8988T (cell line): ENCODE measurements at places on chromosomes 11 and 22.
A peak's percentile ranks its signal among the peaks of the same experiment; 100 is the strongest.

DNA sequence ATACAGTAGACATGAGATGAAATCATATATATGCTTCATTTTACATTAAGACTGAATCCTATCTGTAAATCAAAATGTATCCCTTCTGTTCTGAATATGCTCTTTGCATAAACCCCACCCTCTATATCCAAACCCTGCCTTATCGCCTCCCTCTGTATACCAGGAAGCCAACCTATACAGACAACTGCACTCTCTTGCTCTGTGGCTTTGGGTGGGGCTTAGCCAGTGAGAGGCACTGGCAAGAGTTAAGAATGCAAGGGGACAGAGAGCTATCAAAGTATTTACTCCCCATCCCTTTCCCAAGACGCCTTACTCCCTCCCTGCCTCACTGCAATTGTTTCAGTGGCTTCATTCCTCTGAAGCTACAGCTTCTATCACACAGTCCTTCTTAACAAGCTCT is 309.8 kb downstream of the TTC28 start:
- no peak for DNase-seq

GRCh38 chr11:15710580-15711275 is 596.0 kb downstream of the INSC start:
- no peak for DNase-seq

DNA sequence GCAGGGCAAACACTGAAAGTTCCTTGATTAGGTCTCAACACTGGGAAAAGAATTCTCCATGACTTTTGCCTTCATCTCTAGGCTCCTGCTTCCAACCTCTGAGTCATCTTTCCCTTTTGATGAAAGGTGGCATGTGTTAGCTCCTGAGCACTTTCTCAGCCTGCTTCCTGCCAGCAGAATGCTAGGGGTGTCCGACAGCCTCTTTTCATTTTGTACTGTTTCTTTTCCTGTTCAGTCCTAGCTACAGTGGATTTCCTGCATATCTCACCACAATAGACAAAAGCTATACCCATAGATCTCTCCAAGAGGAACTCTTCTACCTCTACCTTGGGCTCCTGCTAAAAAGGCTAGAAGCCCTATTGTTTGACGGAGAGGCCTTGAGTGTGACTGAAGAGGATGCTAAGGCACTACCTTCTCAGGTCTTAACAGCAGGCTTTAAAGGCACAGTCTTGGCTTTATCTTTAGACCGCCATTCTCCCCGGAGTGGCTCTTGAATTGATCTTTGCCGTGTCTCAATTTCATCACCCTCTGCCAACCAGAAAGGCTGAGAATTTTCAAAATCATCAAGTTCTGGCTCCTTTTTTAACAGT is 145.5 kb downstream of the RBFOX2 start:
- no peak for DNase-seq

- no peak for DNase-seq
Measured at GRCh38 chr11:133762538-133762937, 82.8 kb downstream of the SPATA19 start.

- no peak for DNase-seq
Measured at GRCh38 chr11:57274904-57275498, 38.0 kb upstream of the APLNR start.

- no peak for DNase-seq
Measured at GRCh38 chr22:50434849-50435248, 40.0 kb downstream of the SBF1 start.

- no peak for DNase-seq
Measured at GRCh38 chr22:19187716-19188563, 9.4 kb upstream of the SLC25A1 start.

- no peak for DNase-seq
Measured at GRCh38 chr11:120842195-120842594, 181.7 kb upstream of the TBCEL start.

- no peak for DNase-seq
Measured at GRCh38 chr22:23146478-23147205, 1.4 kb downstream of the RAB36 start.

DNA sequence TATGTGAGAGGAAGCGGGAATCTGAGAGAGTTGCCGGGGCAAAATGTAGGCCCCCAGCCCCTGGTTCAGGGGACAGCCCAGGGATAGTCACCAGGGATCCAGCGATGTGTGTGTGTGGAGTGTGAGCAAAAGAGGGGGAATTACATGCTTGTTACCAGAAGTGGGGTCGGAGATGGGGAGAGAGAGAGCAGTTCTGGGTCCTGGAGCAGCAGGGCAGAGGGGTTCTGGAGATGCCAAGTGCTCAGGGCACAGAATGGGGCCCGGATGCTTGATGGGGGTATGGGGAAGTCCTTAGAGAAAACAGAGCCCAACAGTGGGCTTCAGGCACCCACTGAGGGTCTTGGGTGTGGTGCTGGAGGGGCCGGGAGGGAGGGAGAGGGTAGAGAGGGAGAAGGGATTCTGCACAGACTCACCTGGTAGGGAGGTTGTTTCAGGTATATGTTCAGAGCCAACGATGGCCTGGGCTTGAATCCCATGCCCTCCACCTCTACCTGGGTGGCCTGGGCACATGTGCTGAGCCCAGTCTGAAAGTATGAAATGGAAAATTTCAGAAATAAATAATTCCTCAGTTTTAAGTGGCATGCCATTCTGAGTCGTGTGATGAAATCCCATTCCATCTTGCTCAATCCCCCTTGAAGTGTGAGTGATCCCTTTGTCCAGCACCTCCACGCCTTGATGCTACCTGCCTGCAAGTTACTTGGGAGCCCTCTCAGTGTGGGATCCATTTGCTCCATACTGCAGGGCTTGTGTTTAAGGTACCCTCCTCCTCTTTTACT is 12.4 kb downstream of the SMIM38 start:
- no peak for DNase-seq

DNA sequence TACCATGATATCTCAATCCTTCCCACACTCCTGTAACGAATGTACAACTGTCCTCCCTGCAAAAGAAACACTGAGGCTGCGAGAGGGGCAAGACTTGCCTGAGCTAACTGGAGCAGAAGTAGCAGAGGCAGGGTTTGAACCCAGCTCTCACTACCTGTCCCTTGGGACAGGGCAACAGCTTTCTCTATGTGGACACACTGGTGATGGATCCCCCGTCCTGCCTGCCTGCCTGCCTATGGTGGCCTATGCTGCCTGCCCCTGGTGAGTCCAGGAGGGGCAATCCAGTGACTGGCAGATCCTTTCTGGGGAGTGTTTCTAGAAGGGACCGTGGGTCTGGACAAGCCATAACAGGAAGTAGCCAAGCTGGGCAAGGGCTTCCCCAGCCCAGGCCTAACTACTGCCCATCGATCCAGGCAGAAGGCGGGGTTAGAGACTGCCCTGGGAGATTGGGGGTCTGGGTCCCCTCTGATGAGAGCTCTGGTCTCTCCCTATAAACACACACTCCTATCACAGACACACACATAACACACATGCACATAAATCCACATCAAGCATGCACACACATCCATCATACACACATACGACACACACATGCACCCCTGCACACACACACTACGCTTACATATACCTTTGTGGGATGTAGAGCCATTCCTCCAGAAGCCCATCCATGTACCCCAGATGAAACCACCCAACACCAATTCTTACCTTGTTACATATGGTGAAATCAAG is 1.1 kb upstream of the EMID1 start:
- DNase-seq = peak; percentile 20

DNA sequence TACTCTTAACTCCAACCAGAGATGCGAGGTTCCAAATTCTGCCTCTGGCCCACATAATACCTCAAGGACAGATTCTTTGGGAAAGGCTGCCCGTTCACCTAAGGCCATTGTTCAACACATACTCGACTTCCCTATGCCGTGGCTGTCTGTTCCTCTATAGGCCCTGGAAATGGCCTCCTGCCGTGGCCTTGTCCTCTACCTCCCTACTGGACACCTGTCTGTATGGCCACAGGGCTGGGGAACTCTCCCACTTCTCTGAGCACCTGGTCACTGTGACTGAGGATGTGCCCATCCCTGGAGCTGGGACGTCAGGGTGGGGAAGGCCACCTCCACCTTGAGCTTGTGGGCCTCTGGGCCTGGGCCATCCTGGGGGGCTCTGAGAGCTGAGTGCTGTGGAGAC is 340.5 kb upstream of the B3GAT1 start:
- DNase-seq = no peak

GRCh38 chr11:76674517-76675400 is 4.2 kb upstream of the LRRC32 start:
- DNase-seq = no peak

DNA sequence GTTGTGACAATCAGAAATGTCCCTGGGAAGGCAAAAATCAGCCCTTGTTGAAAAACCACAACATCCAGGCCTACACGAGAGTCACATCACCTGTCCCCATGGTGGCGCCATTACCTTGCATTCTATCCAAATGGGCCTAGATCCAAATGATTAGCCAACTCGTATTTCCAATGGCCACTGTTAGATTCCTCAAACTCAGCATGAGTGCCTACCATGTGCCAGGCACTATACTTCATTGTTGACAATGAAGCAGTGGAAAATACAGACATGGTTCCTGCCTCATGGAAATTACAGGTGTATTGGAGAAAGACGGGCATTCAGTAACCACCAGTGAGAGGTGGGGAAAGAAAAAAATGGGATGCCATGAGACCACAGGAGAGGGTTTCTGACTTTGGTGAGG is 29.8 kb upstream of the CREB3L1 start:
- DNase-seq = peak; percentile 59

- DNase-seq = peak; percentile 98
Measured at GRCh38 chr11:46315033-46315738, 32.1 kb upstream of the DGKZ start.

- DNase-seq = no peak
Measured at GRCh38 chr22:49305966-49306631, 521.6 kb downstream of the BRD1 start.

- no peak for DNase-seq
Measured at GRCh38 chr11:72682858-72683243, 8.6 kb upstream of the PDE2A start.

GRCh38 chr11:73393011-73393380 is 16.8 kb downstream of the RELT start:
- DNase-seq = peak; percentile 61

GRCh38 chr11:122195790-122196189 is 79.8 kb upstream of the BLID start:
- DNase-seq = no peak

DNA sequence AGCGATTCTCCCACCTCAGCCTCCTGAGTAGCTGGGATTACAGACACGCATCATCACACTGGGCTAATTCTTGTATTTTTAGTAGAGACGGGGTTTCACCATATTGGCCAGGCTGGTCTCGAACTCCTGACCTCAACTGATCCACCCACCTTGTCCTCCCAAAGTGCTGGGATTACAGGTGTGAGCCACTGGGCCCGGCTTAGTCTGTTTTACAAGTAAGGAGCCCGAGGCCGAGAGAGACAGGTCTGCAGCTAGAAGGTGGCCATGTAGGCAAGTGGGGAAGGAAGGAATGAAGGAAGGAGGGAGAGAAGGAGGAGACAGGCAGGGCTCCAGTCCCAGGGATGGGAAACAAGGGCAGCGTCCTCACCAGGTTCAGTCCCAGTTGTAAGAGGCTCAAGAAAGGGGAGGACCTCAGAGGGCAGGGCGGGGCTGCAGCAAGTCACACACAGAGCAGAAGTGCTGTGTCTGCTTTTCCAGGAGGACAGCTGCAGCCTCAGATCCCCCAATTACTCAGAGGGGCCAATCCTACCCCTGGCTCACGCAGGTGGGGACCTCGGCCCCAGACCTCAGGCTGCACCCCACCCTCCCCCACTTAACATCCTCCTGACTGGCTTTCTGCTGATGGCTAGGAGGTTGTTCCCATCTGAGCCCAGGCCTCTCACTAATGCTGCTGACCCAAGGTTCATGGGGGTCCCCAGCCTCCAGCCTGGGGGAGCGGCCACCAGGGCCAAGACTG is 53.8 kb upstream of the PRR5 start:
- DNase-seq = no peak

DNA sequence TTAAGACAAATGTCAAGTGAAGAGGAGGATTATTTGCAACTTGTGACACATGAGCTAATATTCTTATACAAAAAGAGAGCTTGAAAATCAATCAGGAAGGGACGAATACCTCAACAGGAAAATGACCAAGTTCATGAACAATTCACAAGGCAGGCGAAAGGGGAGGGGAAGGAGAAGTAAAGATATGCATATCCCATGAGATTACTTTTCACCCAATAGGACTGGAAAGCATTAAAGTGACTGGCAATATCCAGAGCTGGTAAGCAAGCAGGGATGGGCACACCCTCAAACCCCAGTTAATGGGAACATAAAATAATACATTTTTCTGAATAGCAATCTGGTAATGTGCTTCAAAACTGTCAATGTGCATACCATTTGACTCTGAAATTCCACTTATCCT is 129.5 kb downstream of the SLC1A2 start:
- no peak for DNase-seq

DNA sequence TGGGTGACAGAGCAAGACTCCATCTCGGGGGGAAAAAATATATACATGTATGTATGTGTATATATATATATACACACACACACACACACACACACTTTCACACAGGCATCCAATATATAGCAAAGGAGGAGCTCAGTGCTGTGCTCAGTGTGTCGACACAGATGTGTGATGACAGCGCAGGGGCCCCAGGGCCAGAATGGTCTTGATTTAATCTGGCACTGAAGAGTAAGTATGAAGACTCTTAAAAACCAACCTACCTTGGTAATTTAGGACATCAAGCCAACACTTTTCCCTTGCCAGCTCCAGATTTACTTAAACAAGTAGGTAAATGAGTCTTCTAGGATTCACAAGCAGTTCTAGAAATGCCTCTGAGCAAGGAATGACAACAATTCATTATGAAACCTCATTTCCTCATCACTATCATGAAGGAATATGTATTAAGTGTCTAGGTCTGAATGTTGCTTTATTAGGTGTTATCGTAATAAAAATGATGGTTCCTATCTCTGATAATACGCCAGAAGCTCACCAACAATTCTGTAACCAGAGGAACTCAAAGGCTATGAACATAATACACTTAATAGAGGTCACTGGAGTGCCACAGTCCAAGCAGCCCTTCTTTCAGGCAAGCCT is 71.5 kb downstream of the SGSM3 start:
- DNase-seq = no peak

DNA sequence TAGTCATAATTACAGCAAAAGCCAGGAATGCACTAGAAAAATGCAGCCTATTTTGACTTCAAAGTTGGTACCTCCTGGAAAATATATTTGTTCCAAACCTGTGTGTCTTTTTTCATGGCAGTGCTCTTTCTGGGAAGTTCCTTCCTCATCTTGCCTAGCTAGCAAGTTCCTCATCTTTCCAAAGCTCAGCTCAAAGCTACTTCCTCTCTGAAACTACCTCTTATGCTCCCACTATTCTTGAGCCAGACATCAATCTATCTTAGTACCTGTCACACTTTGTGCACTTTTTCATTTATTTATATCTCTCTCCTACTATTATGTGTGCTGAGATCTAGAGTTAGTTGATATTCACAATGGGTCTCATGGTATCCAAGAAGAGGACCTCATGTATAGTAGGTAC is 191.6 kb upstream of the CCDC90B start:
- DNase-seq = no peak

GRCh38 chr11:69531717-69532088 is 50.2 kb downstream of the LINC01488 start:
- no peak for DNase-seq
